Heart right ventricle (tissue), 16 donors: ENCODE measurements at places on chromosomes 13 and 19.
A peak's percentile ranks its signal among the peaks of the same experiment; 100 is the strongest.

GRCh38 chr13:80577926-80578670, 237.2 kb upstream of the SPRY2 start:
- H3K36me3 ChIP-seq = no peaks in the 10 kb centered on the region
- H3K4me3 ChIP-seq = no peak overlapping the region
- peaks cover 9% of the 10 kb centered on the region for H3K4me1 ChIP-seq
- H3K27me3 ChIP-seq = no peaks in the 10 kb centered on the region
- peak; percentile 16 for DNase-seq
- no peak overlapping the region for H3K27ac ChIP-seq

DNA sequence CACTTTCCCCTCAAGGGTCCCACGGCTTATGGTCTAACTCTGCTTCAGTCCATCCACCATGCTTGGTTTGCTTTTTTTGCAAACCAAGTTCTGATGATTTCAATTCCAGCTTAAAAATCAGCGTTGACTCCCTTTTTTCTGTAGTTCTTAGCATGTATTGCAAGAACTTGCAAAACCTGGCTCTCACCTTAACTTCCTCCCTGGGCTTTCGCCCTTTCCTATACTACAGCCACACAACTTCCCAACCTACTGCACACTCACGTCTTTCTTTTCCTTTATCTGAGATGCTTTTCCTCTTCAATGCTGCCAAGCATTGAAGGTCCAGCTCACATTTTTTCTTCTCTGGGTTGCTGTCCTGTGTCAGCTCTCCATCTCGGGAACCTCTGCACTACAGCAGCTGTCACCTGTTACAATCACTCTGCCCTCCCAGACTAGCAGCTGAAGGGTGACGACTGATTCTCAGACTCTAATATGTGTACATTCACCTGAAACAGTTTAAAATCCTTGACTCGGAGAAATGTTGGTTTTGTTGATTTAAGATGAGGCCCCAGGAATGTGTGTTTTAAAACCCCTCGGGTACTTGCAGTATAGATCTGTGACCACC, 143.7 kb downstream of the FREM2 start:
- H3K27ac ChIP-seq = no peak overlapping the region
- DNase-seq = no peak
- no peak overlapping the region for H3K4me3 ChIP-seq
- no peaks in the 10 kb centered on the region for H3K27me3 ChIP-seq
- H3K36me3 ChIP-seq = no peaks in the 10 kb centered on the region

DNA sequence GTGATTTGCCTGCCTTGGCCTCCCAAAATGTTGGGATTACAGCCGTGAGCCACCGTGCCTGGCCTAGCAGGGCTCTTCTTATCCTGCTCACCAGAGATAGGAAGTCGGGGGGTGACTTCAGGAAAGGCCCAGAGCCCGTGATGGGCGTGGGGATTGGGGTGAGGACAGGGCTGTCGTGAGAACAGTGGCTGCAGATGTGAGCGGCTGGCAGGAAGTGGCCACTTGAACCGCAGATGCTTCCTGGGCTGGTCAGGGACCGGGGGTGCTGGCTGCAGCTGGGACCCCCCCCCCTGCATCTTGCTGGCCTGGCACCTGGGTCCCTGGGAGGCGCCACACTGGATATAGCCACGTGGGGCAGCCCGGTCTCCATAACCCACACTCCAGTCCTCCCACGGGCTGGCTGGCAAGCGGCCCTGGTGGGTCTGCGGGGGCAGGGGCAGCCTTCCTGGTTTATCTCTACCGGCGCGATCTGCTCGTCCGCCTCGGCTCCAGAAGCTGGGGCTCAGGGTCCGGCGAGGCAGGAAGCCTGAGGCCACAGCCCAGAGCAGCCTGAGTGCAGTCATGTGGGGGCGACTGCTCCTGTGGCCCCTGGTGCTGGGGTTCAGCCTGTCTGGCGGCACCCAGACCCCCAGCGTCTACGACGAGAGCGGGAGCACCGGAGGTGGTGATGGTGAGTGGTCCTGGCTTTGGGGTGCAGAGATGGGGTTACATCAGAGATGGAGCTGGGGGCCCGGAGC, at the start of gene F2RL3:
Gene F2RL3, plus strand, starts transcription at position 371 of the 737 bp plus-strand sequence. Its CDS starts 191 bp downstream, at position 562.
- no peaks in the 10 kb centered on the region for H3K36me3 ChIP-seq
- H3K4me1 ChIP-seq = peaks cover 35% of the 10 kb centered on the region
- H3K27me3 ChIP-seq = no peaks in the 10 kb centered on the region
- DNase-seq = peak; percentile 58
- peak within 1 kb of the TSS; percentile 38 for H3K4me3 ChIP-seq
- peak within 1 kb of the TSS; percentile 65 for H3K27ac ChIP-seq

- no peak overlapping the region for H3K4me3 ChIP-seq
- peaks cover 13% of the 10 kb centered on the region for H3K4me1 ChIP-seq
- DNase-seq = no peak
- no peak overlapping the region for H3K27ac ChIP-seq
Measured at GRCh38 chr13:23323946-23324709, 109.4 kb downstream of the SACS start.

- peaks cover 61% of the 10 kb centered on the region for H3K27me3 ChIP-seq
- DNase-seq = no peak
- H3K4me3 ChIP-seq = no peak overlapping the region
- no peak overlapping the region for H3K27ac ChIP-seq
- no peaks in the 10 kb centered on the region for H3K4me1 ChIP-seq
Measured at GRCh38 chr13:111945086-111945485, 121.9 kb upstream of the SOX1 start.

GRCh38 chr19:31356587-31357314, 7.5 kb upstream of the TSHZ3 start:
- peak overlapping the region; percentile 8 for H3K4me3 ChIP-seq
- H3K27me3 ChIP-seq = peaks cover 62% of the 10 kb centered on the region
- H3K27ac ChIP-seq = no peak overlapping the region

DNA sequence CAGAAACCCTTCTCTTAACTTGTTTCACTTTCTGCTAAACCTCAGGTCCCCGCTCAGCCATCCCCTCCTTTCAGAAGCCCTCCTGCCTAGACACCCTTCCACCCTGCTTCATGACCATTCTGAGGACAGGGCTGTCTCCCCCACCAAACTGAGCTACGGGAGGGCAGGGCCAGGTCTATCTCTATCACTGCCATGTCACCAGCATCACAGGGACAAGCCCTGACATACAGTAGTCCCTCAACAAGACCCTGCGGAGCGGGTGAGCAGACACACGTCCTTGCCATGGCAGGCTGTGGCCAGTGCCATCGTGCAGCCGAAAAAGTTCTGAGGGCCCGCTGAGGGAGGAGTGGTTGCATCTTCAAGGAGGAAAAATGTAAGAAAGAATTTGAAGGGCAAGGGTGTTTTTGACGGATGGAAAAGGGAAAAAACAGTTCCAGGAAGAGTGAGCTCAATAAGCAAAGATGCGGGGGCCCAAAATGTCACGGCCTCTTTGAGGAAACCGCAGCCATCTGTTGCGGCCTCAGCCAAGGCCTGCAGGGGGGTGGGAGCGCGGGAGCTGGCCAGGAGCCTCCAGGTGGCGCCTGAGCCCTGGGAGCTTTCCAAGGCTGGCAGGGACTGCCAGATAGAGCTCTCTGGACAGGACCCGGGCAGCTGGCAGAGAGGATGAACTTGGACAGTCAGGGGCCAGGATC, 8.1 kb downstream of the PTGIR start:
- no peaks in the 10 kb centered on the region for H3K27me3 ChIP-seq
- no peak for DNase-seq
- peaks cover 21% of the 10 kb centered on the region for H3K4me1 ChIP-seq
- H3K27ac ChIP-seq = no peak overlapping the region

DNA sequence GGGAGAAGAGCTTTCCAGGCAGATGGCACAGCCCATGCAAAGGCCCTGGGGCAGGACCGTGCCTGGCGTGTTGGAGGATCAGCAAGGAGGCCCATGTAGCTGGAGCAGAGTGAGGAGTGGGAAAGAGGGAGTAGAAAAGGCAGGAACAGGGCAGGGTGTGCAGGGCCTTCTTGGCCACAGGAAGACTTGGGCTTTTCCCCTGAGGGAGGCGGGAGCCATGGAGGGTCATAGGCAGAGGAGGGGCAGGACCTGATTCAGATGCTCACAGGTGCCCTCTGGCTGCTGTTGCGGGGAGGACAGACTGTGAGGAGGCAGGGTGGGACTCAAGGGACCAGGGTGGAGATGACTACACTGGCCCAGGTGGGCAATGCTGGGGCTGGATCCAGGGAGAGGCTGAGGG, 13.8 kb upstream of the PTPRS start:
- no peaks in the 10 kb centered on the region for H3K36me3 ChIP-seq
- H3K27ac ChIP-seq = no peak overlapping the region
- no peaks in the 10 kb centered on the region for H3K27me3 ChIP-seq

GRCh38 chr13:85536706-85537105, 262.5 kb downstream of the SLITRK6 start:
- no peaks in the 10 kb centered on the region for H3K4me1 ChIP-seq
- no peaks in the 10 kb centered on the region for H3K36me3 ChIP-seq
- no peak overlapping the region for H3K4me3 ChIP-seq
- DNase-seq = no peak
- H3K27ac ChIP-seq = no peak overlapping the region

DNA sequence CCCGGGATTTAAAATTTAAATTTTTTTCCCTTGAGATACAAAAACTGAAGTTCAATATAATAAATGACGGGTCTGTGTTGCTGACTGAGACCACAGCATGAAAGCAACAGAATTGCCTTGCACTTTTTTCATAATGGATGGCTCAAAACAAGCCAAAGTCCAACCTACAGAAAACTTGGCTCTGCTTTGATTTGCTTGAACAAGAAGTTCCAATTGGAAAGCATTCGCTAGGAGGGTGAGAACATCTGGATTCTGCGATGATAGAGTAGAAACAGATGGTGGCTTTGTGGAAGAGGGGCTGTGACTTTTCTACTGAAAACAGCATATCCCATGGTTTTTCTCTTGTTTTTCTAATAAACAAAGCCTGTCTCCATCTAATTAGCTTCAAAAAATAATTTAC, 46.4 kb downstream of the THSD1 start:
- no peaks in the 10 kb centered on the region for H3K4me1 ChIP-seq
- no peak overlapping the region for H3K4me3 ChIP-seq
- no peaks in the 10 kb centered on the region for H3K27me3 ChIP-seq
- H3K27ac ChIP-seq = no peak overlapping the region
- no peaks in the 10 kb centered on the region for H3K36me3 ChIP-seq
- DNase-seq = no peak

- H3K4me3 ChIP-seq = no peak overlapping the region
- DNase-seq = no peak
- no peaks in the 10 kb centered on the region for H3K27me3 ChIP-seq
- no peak overlapping the region for H3K27ac ChIP-seq
Measured at GRCh38 chr13:25462301-25463125, 90.7 kb downstream of the ATP8A2 start.

GRCh38 chr19:23481043-23481442, 85.8 kb upstream of the ZNF91 start:
- no peak overlapping the region for H3K4me3 ChIP-seq
- H3K4me1 ChIP-seq = no peaks in the 10 kb centered on the region
- H3K27me3 ChIP-seq = no peaks in the 10 kb centered on the region
- DNase-seq = no peak
- no peak overlapping the region for H3K27ac ChIP-seq

DNA sequence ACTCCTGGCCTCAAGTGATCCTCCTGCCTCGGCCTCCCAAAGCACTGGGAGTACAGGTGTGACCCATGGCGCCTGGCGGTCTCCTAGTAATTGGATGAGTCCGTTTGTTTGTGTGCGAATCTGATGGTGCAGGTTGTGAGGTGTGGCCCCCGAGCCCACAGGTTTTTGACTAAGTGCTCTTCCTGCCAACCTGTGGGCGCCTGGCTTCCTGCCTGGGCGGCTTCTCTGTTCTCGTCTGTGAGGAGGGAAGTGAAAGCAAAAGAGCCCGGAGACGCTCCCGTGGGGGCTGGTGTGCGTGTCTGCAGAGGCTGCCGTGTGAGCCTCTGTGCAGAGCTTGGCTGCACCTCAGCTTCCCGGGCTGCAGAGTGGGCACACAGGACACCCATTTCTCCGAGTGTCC, 10.0 kb downstream of the ARHGAP45 start:
- no peak overlapping the region for H3K4me3 ChIP-seq
- no peaks in the 10 kb centered on the region for H3K36me3 ChIP-seq
- peak; percentile 65 for DNase-seq
- H3K4me1 ChIP-seq = peaks cover 4% of the 10 kb centered on the region
- H3K27ac ChIP-seq = no peak overlapping the region
- no peaks in the 10 kb centered on the region for H3K27me3 ChIP-seq

DNA sequence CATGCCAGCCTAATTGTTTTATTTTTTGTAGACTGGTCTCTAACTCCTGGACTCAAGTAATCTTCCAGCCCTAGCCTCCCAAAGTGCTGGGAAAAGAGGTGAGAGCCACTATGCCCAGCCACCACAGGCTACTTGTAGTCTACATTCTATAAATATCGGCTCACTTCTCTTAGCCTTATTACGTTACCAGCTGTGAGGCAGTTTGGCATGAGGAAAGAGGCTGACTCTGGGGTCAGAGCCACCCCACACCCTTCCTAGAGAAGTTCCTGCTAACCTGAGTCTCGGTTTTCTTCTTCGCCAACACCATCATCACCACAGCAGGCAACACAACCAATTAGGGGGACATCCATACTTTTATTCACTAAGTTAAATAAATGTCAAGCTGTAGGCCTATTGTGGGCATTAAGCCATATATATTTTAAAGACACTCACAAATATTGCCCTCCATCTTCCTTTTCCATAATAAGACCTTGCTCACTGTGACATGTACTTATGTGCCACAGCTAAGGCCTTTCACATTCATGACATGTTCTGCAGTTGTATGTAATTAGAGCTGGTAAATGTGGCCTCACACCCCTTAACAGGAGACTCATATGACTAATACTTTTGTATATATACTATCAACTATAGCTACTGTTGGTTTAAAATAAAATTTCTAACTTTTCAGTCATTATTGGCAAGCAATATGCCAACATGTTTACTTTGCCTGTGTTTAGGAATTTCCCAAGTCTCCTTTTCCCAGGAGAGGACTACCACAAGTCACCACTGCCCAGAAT, 5.7 kb downstream of the SLC25A30 start:
- peak overlapping the region; percentile 79 for H3K27ac ChIP-seq
- H3K4me1 ChIP-seq = peaks cover 15% of the 10 kb centered on the region
- H3K4me3 ChIP-seq = no peak overlapping the region

DNA sequence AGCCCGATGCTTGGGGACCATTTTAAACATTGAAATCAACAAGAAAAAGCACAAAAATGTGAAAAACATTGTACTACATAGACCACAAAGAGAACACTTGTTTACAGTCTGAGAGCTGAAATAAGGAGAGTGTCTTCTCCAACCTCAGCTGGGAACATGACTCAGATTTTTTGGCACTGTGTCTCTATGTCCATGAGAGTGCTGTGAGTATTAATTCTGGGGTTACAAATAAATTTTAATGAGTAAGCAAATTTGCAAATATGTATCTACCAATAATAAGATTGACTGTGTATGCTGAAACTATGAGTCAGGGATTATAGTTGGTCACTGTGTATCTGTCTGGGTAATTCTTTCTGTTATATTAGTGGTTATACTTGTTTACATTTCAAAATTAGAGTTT, 174.0 kb downstream of the DCT start:
- no peak overlapping the region for H3K27ac ChIP-seq
- no peaks in the 10 kb centered on the region for H3K36me3 ChIP-seq
- no peak overlapping the region for H3K4me3 ChIP-seq
- peaks cover 7% of the 10 kb centered on the region for H3K4me1 ChIP-seq
- peak; percentile 15 for DNase-seq

DNA sequence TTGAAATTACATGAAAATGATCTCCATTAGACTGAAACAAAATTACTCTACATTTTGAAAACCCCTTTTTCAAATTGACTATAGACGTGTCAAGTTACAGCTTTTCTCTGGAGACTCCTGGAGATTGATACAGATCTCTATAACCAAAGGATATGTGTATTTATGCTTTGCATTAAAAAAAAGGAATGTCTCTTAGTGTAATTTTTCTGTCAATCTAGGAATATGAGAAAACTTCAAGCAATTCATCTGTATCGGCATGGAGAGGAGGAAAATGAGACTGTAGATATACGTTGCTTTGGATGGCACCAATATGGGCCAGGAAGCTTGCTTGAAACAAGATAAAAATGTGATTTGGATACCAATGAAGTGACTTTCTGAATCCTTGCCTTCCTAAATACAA, 286.6 kb downstream of the PCDH9 start:
- H3K4me1 ChIP-seq = no peaks in the 10 kb centered on the region
- no peak overlapping the region for H3K4me3 ChIP-seq
- H3K36me3 ChIP-seq = no peaks in the 10 kb centered on the region
- no peak overlapping the region for H3K27ac ChIP-seq
- no peaks in the 10 kb centered on the region for H3K27me3 ChIP-seq
